T-helper 1 cell (primary cell): ENCODE measurements at places on chromosomes 5 and 9.

DNA sequence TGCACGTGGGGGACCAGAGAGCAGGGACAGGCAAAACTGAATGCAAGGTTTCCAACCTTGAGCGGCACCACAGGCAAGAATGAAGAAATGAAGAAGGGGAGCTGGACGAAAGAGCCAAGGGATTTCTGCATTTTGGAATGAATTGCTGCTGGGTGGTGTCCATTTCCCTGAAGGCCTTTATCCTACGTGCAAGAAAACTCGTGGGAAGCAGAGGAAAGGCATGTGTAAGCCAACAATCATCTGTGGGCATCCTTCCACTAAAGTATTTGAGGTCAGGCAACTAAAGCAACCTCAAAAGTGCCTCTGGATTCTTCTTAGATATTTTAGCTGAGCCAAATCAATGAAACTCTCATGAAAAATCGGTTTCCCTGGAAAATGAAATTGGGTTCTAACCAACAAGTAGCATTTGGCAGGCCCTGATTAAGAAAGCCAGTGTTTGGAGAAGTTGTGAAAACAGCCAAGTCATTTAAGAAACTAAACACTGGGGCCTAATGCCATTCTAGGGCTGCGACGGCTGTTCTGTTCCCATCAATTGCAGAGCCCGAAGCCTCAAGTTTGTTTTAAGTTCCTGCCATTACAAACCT lies 4.7 kb upstream of the TGFBI start:
- DNase-seq, result no peak

GRCh38 chr5:159453209-159453608 lies 122.9 kb upstream of the IL12B start:
- DNase-seq, result no peak

- no peak for DNase-seq
Observed at GRCh38 chr5:36452424-36453006, 150.8 kb upstream of the RANBP3L start.

DNA sequence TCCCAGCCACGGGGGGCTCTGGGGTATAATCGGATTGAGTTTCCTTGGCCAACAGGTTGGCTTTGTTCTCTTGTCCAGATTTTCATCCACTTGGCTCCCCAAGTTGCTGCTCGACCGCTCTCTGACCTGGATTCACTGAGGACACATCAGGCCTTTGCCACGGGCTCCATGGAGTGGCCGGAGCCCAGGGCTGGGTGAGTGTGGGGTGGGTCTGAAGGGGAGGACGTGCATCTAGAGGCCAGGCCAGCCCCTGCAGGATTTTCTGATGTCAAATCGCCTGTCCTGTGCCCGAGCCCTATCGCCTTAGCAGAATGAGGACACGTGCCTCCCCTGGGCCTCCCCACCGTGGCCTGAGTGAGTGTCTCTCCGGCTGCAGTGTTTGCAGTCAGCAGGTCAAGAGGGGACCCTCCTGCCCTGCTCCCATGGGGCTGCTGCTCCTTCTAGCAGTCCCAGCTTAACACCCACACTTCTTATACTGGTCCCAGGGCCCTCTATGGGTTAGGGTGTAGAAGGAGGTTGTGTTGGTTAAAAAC lies 89.1 kb upstream of the BOD1 start:
- no peak for DNase-seq

- peak; percentile 68 for DNase-seq
Observed at GRCh38 chr9:111661150-111661801, at the start of gene GNG10. GNG10 (plus strand) TSS chr9:111661605; CDS start chr9:111661635, 30 bp downstream.
